ENCODE measurements at places on chromosomes 6 and 20. TPM values are rescaled to one million over a fixed set of nuclear protein-coding genes. Genes with fewer than 3 reads are reported as not detected.

The BMP2 gene
- total RNA-seq: 12.0 TPM

The GMPR gene
- total RNA-seq: 0.43 TPM

The KIF25 gene
- not detected for total RNA-seq

The IL17F gene
- total RNA-seq: not detected

The TSPYL1 gene
- 93.7 TPM for total RNA-seq

The SLC35D3 gene
- total RNA-seq: not detected

The ADGRF5 gene
- total RNA-seq: not detected

The RIPOR2 gene
- total RNA-seq: 0.07 TPM

The PI16 gene
- not detected for total RNA-seq

The TRIM26 gene
- total RNA-seq: 42.4 TPM

The SAMHD1 gene
- total RNA-seq: 9.1 TPM

The RAET1G gene
- 65.6 TPM for total RNA-seq

The OXT gene
- not detected for total RNA-seq

The PAK5 gene
- not detected for total RNA-seq

The NKAPL gene
- 1.9 TPM for total RNA-seq

The DLL1 gene
- total RNA-seq: 6.1 TPM

The TP53TG5 gene
- not detected for total RNA-seq

The LBP gene
- not detected for total RNA-seq

The PPIL6 gene
- total RNA-seq: 21.2 TPM

The ZSCAN16 gene
- 10.3 TPM for total RNA-seq

The MPIG6B gene
- total RNA-seq: not detected

The EFCAB8 gene
- 0.36 TPM for total RNA-seq

The CDH26 gene
- total RNA-seq: 3.1 TPM

The SYNDIG1 gene
- not detected for total RNA-seq

The ALDH8A1 gene
- total RNA-seq: 0.36 TPM

The PRICKLE4 gene
- 1.1 TPM for total RNA-seq

The BMP7 gene
- not detected for total RNA-seq

The GJA10 gene
- total RNA-seq: not detected

The RAMACL gene
- 2.6 TPM for total RNA-seq

The TBC1D32 gene
- total RNA-seq: 11.7 TPM

The DLGAP4 gene
- 42.1 TPM for total RNA-seq

The NKAIN4 gene
- total RNA-seq: 2.7 TPM

The CDSN gene
- 10.9 TPM for total RNA-seq

The SERAC1 gene
- 20.2 TPM for total RNA-seq

The ZSCAN23 gene
- 1.7 TPM for total RNA-seq

The MAS1L gene
- total RNA-seq: not detected

The PRDM13 gene
- not detected for total RNA-seq

The GNAS-AS1 gene
- total RNA-seq: 0.28 TPM

Measured in nasal cavity respiratory epithelium epithelial cell of viscerocranial mucosa (primary cell).